Astrocyte of the cerebellum (primary cell): ENCODE measurements at places on chromosomes 3 and 15.
A peak's percentile ranks its signal among the peaks of the same experiment; 100 is the strongest.

DNA sequence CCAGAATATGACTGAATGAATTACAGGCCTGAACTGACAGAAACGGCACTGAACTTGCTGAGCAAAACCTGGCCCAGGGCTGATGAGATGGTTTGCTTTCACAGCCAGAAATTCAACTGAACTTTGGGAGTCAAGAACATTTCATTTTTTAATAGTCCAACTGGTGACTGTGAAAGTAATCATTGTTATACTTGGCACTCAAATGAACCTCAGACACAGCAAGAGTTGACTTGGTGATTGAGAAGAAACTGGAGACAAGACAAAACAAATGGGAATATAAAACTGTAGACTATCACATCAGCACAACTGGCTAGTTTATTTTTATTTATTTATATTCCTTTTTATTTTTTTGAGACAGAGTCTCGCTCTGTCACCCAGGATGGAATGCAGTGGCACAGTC, 858.9 kb upstream of the CFAP20DC start:
- no peak for DNase-seq

DNA sequence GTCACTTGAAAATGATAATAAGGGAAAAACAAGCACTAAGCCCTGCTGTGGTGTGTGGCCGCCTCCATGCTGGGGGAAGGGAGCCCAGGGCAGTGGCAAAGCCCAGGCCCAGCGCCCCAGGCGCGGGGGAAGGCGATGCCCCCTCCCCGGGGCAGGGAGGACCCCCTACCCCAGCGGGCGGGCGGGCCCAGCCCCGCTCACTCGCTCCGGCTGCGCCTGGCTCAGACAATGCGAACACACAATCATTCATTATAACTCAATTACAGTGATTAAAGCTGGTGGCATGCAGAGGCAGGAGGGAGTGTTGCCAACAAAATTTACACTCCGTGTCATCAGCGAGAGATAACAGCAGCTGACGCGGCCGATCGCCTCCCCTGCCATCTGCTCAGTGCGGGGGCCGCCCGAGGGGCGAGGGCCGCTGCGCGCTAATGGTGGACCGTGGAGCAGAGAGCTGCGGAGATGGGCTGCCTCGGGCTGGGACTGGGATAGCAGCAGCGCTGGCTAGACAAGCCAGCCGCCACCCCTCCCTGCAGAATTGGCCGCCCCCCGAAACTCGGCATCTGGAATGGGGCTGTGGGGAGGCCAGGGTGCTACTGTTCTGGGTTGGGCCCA, 64.1 kb downstream of the TLE3 start:
- DNase-seq, result no peak

DNA sequence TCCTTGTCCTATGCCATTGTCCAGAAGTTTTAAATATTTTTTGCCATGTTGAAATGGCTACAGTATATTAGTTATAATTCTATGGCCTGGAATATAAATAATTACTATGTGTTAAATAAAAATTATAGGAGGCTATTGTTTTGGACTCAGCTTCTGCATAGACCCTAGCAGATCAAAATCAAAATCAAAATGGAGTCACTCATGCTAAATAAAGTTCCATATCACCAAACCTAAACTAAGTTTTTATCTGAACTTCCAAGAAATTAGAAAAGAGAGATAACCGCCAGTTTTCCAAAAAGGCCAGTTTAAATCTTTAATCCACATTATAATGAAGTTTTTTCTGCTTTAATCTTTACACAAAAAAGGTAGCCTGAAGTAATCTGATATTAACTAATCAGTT, 227.8 kb upstream of the P2RY1 start:
- DNase-seq, result no peak

- peak; percentile 78 for DNase-seq
Measured at GRCh38 chr15:100338971-100339444, 2.8 kb downstream of the ADAMTS17 start.

DNA sequence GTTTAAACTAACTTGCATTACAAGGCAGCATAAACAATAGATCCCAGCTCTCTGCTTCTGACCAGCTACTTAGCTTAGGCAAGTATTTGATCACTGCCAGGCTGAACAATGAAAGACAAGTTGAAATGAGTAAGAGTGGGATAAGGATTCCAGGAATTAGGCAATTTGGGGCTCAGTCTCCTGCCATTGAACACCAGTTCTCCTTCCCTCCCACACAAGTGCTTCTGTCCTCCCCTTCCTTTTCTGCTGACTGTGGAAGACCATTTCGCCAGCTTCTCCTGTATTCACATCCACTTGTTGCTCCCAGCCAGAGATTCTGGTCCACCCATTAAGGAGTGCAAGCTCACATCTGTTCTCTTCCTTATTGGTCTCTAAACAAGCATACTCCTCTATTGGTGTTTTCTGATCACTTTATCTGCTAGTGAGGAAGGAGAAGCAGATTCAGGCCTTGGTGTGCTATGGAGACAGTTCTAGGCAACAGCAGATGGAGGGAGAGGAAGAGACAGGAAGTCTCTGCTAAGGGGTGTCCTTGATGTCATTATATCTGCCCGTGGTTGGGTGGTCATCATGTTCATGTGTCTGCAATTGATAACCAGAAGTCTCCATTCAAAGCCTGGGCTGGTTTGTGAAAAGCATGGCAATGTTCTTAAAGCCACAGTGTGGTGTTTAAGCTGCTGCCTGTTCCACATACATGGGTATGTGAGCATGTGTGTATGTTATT, 121.5 kb downstream of the PLCL2 start:
- no peak for DNase-seq

DNA sequence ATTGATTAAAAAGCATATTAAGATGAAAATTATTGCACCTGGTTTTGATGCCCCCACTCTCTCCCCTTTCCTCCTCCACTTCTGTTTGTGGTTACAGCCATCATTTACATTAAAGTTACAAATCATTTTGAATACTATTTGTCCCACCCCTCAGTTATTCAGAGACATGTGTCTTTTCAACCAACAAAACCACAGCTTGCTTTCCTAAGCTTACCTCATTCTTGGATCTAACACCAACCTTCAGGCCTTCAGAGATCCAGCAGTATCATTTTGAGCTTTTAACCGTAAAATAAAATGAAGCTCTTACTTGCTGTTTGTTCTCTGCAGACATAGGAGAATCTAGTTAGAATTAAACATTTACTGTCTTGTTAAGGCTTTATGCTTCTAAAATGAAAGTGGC, 4.7 kb downstream of the PXYLP1 start:
- no peak for DNase-seq

DNA sequence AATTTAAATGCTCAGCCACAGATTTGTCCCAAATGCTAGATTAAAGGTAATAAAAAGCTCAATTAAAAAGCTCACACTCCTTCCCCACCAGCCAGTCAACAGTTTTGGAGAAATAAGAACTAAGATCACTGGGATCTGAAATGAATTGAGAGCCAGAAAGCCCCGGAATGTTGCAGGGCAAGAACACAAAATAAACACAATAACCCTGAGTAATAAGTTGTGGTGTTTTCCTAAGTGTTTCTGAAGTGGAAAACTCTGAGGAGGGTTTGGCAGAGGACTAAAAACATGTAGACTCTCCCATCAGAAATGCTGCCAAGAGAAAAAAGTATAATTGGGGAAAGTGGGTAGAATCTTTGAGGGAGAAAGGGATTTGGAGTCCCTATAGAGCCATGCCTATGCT, 127.8 kb downstream of the ABI3BP start:
- DNase-seq, result peak; percentile 76

DNA sequence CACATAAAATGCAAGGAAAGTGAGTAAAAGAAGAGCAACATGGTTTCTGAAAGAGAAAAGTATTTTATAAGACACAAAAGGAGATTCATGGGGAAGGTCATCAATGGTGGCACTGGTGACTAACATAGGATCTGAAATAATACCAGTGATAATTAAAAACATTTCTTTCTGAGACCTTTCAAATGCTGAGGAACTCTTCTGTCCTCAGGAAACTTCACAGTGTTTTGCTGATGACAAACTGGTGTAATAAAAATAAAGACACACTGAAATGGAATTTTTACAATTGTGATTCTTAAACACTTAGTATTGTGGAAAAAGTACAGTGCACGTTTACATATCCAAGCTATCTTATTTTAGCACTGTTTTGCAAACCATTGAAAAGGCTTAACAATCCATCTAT, 80.4 kb upstream of the ZBTB20 start:
- no peak for DNase-seq

- no peak for DNase-seq
Measured at GRCh38 chr15:36529296-36530011, 50.0 kb upstream of the CDIN1 start.

DNA sequence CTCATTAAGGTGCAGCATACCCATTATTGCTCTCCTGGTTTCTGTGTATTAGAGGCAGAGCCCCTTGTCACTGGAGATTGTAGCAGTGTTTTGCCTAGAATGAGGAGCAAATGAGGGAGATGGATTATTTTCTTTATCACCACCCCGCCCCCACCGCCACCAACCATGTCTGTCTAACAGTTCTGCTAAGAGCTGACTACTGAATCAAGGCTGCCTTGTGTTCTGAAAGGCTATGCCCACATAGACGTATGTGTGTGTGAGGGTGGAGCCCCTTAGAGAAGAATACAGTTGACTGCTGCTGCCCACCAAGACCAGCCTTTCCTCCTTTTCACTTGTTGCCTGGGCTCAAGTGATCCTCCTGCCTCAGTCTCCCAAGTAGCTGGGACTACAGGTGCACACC, 47.4 kb downstream of the RAD54L2 start:
- no peak for DNase-seq

- DNase-seq, result no peak
Measured at GRCh38 chr3:112382543-112383160, 49.7 kb downstream of the CD200 start.

DNA sequence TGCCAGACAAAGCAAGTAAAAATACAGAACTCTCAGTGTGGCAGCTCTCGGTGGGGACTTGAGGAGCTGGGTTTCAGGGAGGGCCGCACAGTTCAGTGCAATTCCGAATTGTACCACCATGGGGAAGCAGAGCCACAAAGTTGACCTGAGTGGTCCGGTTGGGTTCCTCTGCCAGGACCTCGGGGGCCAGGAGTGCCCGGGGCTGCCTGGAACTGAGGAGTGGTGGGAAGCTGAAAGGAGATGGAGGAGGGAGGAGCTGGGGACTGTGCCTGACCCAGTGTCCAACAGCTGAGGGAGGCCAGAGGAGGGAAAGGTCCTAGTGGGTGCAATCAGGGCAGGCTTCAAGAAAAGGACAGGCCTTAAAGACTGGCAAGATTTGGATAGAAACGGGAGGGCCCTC, 32.2 kb upstream of the TRH start:
- DNase-seq, result peak; percentile 37

DNA sequence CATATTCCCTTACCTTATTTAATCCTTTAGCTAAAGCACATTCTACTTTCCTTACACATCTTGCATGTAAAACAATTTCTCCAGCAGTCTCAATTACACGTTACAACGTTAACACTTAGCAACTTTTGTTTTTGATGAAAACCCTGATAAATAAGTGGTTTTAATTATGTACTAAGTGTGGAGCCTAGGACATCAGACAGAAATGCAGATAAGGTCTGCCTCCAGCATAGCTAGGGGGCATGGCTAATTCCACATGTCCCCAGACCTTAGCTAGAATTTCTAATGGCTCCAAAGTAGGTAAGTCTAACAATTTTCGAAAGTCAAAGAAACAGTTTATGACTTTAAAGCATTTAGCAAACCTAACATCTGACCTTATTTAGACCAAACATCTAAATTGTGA, 77.4 kb upstream of the TERB2 start:
- no peak for DNase-seq

DNA sequence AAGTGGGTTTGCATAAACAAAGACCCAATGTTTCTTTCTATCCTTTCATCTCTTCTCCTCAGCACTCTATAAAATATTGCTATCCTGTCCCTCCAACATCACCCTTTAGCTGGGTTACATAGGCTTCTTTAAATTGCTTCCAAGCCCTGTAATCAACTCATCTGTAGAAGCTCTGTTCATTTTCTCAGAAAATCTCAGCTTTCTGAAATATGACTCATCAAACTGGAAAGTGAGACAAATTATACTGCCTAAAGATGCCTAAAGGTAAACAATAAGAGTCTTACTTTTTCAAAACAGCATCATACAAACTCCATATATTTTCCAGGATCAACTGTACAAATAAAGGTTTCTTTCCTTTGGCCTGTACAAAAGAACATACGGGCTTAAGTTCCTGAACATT, 33.8 kb downstream of the EFL1 start:
- DNase-seq, result no peak

DNA sequence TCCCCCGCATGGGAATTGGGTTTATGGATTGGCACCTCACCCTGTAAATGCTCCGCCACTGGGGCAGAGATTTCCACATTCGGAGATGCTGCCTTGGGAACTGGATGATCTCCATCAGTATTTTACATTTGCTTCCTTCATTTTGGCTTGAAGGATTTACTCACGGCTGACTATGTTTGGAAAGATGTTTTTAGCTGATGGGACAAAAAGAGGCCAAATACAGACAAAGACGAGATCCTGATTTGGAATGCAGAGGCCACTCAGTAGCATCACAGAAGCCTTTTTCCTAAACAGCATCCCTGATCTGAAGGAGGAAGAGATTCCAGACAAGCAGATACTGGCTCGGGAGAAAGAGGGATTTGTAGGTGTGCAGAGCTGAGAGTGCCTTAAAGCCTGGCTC, 76.9 kb downstream of the MESD start:
- DNase-seq, result no peak

DNA sequence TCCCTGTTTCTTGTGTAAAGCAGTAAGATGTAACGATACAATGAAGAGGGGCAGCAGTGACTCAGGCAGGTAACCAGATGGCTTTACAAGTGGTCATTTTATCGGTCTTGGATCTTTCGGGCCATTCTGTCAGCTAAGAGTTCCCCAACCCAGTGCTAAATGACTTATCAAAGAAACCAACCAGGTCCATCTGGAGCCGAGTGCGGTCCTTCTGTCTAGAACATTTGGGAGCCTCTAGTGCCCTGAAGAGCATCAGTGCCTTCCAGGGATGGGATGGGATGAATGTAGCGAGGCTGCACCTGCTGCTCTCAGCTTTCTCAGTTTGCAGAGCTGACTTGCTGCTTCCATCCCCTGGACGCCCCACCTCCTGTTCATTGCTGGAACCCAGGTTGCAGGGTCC, 131.7 kb upstream of the AGBL1 start:
- no peak for DNase-seq

DNA sequence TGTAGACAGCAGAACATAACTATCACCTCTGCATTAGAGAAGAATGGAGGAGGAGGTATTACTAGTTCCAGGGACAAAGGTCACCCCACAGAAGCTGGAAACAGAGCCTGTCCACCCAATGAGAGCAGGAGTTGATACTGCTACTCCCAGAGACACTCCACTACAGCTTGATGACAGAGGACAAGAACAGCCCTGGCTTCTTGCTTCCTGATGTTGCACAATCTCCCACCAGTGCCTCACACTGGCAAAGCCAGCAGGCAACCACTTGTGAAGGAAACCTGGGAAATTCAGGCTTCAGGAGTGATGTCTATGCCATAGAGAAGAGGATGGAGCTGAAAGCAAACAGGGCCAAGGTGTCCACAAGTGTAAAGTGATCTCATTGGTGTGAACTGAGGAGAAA, 78.0 kb upstream of the POU1F1 start:
- DNase-seq, result no peak

GRCh38 chr15:39888809-39889208, 31.3 kb downstream of the GPR176 start:
- no peak for DNase-seq

GRCh38 chr3:82643948-82644347, 882.5 kb upstream of the GBE1 start:
- DNase-seq, result no peak

GRCh38 chr3:102474207-102474606, 39.4 kb downstream of the ZPLD1 start:
- DNase-seq, result no peak

- DNase-seq, result no peak
Measured at GRCh38 chr3:73096169-73096568, 34.7 kb downstream of the EBLN2 start.
